ENCODE measurements at places on chromosomes 6 and 20.

- DNase-seq: no peak
Observed at GRCh38 chr20:3755269-3755668, 12.3 kb downstream of the ADISSP start.

DNA sequence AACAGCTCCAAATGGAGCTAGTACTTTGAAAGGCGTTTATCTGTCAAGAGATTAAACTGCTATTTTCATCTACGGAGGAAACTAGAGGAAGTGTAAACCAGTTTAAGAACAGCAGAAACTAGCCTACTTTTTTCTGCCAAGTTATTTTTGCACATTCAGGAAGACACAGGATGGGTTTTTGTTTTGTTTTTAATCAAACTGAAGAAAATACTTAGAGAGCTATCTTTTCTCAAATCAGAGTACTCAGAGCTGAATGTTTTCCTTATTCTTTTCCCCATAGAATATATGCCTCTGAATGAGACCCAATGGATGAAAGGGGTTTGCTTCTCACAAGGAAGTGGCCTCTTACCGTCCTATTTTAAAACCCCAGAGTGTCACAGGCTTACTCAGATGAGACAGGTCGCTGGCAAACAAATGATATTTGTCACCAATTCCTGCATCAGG is 538.5 kb downstream of the CD83 start:
- no peak for DNase-seq

DNA sequence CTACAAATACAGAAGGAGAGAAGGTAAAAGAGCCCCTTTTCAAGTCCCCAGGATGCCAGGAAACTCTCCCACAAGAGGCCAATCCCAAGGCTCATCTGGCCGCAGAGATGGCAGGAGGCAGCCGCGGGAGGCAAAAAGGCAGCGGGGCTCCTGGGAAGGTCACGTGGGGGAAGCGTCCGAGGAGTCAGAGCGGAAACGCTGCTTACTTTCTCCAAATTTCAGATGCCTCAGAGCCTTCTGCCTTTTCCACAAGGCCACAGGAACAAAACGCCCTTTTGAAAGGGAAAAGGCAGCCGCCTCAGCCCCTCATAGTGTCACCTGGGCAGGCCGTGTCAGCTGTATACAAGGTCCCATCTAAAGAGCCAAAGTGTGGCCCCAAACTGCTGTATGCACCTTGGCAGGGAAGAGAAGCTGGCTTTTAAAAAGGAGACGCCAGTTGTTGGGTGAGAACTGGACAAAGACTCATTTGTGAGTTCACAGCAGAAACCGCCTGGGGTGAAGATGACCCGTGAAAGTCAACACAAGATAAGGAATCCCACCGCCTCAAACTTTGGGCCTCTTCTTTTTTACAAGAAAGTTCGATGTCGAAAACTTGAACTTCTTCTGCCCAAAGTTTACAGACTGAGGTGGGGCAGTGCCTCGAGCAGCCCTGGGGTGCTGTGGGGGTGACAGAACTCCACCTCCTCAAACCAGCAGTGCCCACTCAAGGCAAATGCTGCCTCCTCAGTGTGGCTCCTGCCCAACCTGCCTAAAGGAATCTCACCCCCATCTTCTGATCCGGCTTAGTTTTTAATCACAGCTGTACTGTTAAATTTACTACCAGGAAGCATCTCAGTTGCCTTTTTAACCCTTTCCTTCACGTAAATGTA is 45.4 kb downstream of the EZR start:
- peak; percentile 51 for DNase-seq

GRCh38 chr20:20205862-20206236 is 153.5 kb downstream of the CFAP61 start:
- no peak for DNase-seq

GRCh38 chr6:151451417-151451949 is 443 bp downstream of the RMND1 start:
- no peak for DNase-seq

- peak; percentile 78 for DNase-seq
Observed at GRCh38 chr20:57223648-57224489, 42.6 kb downstream of the BMP7 start.

GRCh38 chr20:20897145-20897544 is 184.7 kb upstream of the RALGAPA2 start:
- DNase-seq: no peak

GRCh38 chr6:140077827-140078560 is 703.5 kb upstream of the CITED2 start:
- DNase-seq: no peak

DNA sequence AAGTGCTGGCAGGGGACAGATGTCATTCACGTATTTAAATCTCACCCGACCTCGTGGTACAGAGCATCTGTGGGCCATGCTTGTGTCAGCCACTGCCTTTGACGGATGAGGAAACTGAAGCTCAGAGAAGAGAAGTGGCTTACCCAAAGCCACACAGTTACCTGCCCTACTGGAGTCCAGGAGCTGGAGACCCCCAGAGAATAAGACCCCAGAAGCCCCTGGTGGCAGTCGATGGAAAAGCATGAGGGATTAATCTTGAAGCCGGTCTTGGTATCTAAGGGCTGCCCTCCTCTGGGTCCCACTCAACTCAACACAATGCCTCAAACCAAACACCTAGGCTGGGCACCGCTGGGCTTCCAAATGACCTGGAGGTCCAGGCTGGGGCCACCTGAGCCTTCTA is 83.1 kb downstream of the GRM4 start:
- DNase-seq: no peak

- DNase-seq: no peak
Observed at GRCh38 chr6:90039911-90040310, 145.6 kb downstream of the GJA10 start.

DNA sequence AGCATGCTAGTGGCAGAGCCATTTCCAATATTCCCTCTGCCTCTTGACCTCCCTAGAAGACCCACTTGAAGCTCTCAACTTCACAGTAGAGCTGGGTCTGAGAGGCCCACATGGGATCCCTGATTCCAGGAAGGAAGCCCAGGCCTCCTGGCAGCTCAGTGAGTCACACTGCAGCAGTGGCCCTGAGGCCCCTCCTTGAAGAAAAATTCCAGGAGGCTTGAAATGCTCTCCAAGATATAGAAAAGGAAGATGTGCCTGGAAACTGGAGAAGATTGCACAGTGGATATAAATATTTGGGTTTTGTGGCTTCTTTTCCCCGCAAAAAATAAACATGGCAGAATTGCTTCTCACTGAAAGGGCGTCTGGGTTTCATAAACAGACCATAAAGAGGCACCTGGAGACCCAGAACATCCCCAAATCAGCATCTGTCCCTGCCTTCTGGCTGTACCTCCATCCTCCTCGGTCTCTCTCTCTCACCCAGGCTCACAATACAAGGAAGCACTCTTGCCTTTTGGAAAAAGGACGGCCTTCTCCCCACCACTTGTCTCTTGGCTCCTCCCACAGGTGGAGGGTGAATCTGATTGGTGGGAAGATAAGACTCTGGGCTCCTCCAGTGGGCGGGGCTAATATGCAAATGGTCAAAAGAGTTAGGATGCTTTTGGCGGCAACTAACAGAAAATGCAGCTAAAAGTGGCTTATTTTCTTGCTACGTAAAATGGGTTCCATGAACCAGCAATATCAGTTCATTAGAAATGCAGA is 200.0 kb upstream of the SULF2 start:
- peak; percentile 53 for DNase-seq

- no peak for DNase-seq
Observed at GRCh38 chr6:47094241-47094925, 52.3 kb upstream of the ADGRF1 start.

GRCh38 chr6:163226836-163227485 is 187.6 kb upstream of the QKI start:
- DNase-seq: no peak

DNA sequence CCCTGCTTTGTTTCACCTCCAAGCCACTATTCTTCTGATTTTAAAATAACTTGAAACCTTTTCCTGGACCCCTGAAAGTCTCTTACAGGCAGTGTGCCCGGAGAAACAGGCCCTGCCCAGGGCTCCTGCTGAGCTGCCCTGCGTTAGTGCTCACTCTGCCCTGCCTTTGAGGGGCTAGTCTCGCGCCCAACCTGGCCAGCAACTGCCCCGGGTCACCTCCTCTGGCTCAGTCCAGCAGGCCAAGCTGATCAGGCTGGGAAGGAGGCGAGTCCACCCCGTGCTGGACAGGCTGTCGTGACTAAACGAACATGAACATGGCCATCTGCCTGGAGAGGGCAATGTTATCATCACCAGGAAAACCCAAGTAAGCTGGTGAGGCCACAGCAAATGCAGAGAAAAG is 245.4 kb downstream of the ANKRD60 start:
- no peak for DNase-seq

DNA sequence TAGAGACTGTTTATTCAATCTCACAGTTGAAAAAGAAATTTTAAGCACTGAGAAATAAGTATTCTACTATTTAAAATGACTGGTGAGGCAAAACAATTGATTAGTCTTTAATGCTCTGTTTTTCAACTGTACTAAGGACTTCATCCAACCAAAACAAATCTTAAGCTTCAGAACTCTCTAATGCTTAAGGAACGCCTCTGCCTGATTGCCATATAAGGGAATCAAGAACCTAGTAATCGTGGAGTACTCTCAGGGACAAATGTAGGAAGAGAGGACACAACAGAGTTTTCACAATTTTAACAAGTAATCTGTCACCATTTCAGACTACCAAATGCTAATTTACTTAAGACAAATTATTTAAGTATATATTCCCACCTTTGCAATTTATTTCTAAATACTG is 16.1 kb downstream of the FBXO30 start:
- no peak for DNase-seq

- no peak for DNase-seq
Observed at GRCh38 chr6:15366879-15367278, 121.0 kb downstream of the JARID2 start.

DNA sequence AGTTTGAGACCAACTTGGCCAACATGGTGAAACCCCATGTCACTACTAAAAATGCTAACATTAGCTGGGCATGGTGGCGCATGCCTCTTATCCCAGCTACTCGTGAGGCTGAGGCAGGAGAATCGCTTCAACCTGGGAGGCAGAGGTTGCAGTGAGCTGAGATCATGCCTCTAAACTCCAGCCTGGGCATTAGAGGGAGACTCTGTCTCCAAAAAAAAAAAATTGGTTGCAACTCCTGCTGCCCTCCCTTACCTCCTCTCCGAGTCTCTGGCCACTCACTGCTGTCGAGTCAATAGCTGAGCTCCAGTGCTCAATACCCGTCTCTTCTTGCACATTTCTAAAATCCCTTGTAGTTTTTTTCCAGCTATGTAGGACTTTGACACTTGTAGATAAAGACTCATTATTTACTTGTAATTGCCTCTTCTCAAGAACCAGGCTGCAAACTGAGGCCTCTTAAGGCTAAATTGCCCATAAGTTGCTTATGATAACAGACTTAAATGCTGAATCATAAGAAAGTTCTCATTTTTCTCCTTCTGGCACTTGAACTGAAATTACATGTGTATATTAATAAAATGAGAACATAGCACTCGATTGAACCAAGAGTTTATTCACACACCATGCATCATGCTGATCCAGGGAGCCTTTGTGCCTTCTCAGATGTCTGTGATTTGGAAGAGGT is 13.8 kb downstream of the HECA start:
- no peak for DNase-seq

GRCh38 chr20:54350415-54350814 is 125.0 kb upstream of the DOK5 start:
- DNase-seq: no peak

DNA sequence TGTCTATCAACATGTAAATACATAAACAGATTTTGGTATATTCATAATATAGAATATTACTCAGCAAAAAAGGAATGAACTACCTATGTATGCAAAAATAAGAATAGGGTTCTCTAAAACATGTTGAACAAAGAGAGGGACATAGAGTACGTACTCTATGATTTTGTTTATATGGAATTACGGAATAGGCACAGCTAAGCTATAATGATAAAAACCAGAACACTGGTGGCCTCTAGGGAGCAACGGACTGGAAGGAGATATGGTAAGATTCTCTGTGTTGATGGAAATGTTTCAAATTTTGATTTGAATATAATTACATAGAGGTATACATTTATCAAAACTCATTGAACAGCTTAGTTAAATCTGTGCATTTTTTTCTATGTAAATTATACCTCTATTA is 19.6 kb downstream of the ADGRG6 start:
- DNase-seq: no peak

- DNase-seq: no peak
Observed at GRCh38 chr6:129251669-129252376, 368.9 kb downstream of the LAMA2 start.

GRCh38 chr6:138454981-138455706 is 44.1 kb downstream of the NHSL1 start:
- no peak for DNase-seq

GRCh38 chr20:51574248-51575033 is 31.9 kb upstream of the NFATC2 start:
- no peak for DNase-seq

DNA sequence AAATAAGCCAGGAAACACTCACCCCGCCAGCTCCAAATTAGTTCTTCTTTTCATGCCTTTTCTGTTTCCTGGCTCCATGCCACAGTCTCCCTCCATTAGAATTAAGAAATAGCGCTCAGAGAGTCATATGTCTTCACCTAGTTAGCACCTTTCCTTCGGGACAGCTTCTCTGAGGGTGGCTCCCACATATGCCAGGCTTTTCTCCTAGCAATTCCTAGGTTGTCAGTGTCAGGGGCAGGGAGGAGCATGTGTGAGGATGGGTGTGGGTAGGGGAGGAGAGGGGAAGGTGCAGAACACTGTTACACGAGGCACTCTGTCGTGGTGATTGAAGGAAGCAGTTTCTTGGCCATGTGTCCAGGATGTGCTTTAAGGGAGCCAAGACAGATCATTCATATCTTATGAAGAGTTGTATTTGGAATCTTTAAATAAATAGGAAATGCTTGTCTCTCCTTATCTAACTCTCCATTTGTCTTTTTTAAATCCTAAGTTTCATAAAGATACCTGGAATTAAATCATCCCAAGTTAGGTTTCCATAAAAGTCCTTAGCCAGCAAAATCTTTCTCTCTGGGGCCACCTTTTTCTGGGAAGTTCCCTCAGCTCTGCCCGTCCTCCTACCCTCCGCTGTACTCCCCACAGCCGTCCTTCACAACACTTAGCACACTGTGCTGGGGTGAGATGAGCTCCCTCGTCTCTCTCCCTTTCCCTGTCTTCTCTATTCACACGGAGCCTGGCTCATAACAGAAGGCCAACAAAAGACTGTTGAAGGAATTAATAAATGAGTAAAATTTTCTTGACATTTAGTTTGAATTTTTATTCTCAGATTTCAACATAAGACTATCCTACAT is 361.0 kb downstream of the CD83 start:
- DNase-seq: no peak

DNA sequence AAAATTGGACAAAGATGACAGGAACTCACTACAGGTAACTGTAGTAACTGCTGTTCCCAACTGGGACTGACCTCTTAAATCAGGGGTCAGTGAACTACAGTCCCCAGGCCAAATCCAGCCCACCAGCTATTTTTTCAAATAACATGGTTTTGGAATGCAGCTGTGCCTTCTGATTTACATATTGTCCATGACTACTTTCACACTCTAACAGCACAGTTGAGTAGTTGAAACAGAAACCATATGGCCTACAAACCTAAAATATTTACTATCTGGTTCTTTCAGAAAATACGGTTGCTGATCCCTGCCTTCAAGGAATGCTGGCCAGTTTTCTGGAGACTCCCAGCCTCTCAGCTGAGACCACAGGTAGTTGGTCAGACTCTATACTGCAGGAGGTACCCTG is 196.9 kb upstream of the PRND start:
- DNase-seq: no peak
